ENCODE measurements at places on chromosomes 3 and 15. TPM values are rescaled to one million over a fixed set of nuclear protein-coding genes. Genes with fewer than 3 reads are reported as not detected.

- DNase-seq = no peak
Measured at GRCh38 chr3:109392293-109392692, 54.9 kb upstream of the DPPA4 start.

The RASA2 gene
- 25.6 TPM for total RNA-seq

The CLDN1 gene
- not detected for total RNA-seq

- DNase-seq = no peak
Measured at GRCh38 chr3:62433396-62433795, 60.0 kb upstream of the FEZF2 start.

DNA sequence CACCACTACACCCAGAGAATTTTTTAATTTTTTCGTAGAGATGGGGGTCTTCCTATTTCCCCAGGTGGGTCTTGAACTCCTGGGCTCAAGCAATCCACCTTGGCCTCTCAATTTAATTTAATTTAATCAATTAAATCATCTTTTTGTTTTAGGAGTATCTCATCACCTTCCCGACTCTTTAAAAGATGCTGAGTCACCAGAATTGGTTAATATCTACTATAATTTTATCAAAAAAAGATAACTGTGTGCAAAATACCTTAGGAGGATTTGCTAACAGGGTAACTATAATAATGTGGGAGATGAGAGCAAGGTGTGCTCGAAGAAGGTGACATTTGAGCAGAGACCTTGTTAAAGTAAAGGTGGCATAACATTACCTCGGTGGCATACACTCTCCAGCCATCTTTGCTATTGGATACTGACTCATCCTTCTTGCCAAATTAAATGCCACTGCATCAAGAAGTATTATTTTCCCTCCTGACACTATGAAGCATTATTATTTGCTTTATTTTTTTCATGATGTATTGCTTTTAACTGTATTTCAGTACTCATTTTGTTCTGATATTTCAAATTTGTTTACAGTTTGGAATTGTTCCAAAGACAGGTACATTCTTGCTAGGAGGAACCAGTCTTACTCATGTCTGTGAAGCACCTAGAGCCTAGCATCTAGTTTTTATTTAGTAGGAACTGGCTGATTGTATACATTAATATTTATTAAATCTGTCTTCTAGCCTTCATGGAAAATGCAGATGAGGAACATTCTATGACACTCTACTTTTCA lies 200.7 kb downstream of the MBNL1 start:
- DNase-seq = no peak

The P3H2 gene
- 69.6 TPM for total RNA-seq

DNA sequence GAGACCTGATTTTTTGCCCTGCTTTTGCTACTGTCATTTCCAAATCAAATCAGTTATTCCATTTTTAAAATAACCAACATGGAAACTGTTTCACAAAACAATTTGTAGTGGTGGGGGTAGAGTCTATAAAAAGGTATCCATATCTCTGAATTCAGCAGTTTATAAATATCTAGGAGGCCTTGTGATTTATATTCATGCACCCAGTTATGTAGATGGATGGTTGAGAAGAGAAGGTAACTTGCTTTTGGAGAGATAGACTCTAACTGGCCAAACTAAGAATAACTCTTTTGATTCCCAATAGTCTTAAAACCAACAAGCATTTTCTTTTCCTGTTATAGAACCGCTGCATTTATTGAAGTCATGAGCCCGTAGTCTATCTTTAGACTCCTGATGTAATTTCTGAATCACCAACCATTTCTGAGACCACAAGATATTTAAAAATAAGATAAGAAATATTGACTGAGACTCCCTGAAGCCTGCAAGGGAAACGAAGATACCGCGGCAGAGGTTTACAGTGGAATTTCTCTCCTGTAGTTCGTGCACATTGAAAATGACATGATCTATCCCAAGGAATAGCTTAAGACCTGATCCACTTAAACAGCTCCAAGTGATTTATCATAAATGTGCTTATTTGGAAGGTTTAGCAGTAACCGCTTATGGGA lies 68.5 kb downstream of the SAMMSON start:
- no peak for DNase-seq

DNA sequence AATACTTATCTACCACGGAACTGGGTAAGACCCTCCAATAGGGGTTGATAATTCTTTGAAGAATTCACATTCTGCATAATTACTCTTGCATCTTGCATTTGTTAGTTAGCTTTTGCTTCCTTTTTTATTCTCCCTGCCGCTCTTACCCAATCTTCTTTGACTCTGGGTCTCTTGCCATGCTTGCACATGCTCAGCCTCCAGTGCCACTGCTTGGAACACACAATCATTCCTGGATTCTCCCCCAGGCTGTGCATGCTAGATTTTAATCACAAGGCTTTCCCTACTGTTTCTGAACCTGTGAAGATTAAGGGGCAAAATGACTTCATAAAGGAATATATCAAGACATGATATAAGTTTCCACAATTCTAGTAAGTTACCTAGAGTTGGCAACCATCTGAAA lies 133.1 kb downstream of the IL1RAP start:
- no peak for DNase-seq

The GALNT15 gene
- 26.2 TPM for total RNA-seq

DNA sequence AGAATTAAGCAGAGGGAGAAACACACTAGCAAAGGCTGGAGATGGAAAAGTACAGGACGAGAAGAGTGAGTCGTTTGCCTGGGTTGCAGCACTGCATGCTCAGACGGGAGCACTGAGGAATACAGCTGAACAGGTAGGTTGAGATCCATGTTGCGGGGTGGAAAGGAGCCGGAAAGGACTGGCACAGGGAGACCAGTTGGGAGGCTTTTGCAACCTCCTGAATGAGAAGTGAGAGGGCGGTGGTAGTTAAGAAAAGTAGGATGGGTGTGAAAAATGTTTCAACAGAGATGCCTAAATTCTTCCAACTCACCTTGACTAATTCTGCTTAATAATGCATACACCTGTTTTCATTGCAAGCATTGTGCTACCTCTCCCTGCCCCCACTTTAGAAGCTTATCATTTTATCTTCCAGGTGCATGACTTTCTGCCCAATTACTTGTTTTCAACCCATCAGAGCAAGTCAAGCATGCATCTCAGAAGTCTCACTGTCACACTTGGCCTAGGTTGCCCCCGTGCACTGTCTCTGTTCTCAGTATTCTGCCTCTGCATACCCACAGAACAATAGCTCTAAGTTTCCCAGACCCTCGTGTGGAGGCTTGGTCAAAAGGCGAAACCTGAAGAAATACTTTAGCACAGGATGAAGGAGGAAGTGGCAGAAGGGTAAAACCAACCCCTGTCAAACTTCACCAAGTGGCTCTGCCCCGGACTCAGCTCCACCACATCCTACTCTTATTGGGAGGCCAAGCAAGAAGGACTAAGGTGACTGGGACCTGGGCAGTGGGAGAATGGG lies 199.3 kb upstream of the BCL6 start:
- no peak for DNase-seq

GRCh38 chr15:47177177-47177576 lies 540.1 kb upstream of the SEMA6D start:
- DNase-seq = no peak

The NR2E3 gene
- total RNA-seq = 0.55 TPM
